ENCODE measurements at places on chromosomes 11 and 22. TPM values are rescaled to one million over a fixed set of nuclear protein-coding genes. Genes with fewer than 3 reads are reported as not detected.
A peak's percentile ranks its signal among the peaks of the same experiment; 100 is the strongest.

KDM4D gene
- total RNA-seq: 2.1 TPM

CEP126 gene
- total RNA-seq: 2.0 TPM

DNA sequence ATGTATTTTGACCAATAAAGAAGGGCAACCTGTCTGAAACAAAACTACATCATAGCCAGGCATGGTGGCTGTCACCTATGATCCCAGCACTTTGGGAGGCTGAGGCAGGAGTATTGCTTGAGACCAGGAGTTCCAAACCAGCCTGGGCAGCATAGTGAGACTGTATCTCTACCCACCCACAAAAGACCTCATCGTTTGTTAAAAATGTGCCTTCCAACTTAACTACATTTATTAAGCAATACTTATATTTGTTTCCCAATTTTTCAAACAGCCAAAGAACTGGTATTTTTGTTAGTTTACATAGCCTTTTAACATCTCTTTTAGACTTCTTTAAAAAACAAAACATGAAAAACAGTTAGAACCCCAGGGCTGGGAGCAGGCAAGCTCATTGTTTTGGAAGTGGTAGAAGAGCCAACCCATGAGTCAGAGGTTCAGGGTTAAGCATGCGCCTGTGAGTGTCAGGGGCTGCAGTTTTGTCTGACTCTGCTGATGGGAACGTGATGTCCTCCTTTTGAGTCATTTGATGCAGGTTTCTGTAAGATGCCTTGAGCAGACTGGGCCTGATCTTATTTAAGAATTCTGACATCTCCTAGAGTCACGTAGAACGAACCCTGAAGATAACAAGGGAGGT is 53.9 kb upstream of the CRTAM start:
- peaks cover 6% of the 10 kb centered on the region for H3K4me1 ChIP-seq
- no peak overlapping the region for H3K27ac ChIP-seq
- no peak for DNase-seq
- H3K4me3 ChIP-seq: no peak overlapping the region

GRCh38 chr11:111975076-111975806 is 38.1 kb downstream of the DIXDC1 start:
- 0 out of 2 replicates have a peak, but pooled peaks cover 1% of the 10 kb centered on the region for H3K36me3 ChIP-seq
- H3K4me1 ChIP-seq: no peaks in the 10 kb centered on the region
- no peak for DNase-seq
- no peaks in the 10 kb centered on the region for H3K27me3 ChIP-seq
- H3K4me3 ChIP-seq: no peak overlapping the region

WNT7B gene
- total RNA-seq: 10.5 TPM

DNA sequence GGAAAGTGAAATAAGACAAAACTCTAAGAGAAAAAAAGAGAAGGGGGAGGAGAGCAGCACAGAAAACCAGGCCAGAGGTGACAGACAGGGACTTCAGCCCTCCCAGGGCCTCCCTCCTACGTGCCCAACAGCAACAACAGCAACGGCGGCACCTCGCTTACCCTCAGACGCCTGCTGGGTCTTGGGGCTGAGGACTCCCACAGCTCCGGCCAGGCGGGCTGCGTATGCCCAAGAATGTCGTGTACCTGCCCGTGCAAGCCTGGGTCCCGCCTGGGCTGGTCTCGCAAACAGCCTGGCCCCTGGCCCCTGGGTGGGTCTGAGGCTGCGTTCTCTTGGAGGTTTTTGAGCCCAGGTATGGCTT is 30.5 kb downstream of the ARAP1 start:
- H3K36me3 ChIP-seq: no peaks in the 10 kb centered on the region
- H3K4me1 ChIP-seq: peaks cover 8% of the 10 kb centered on the region
- DNase-seq: no peak
- H3K27ac ChIP-seq: peak overlapping the region; percentile 71
- H3K27me3 ChIP-seq: no peaks in the 10 kb centered on the region

- H3K4me3 ChIP-seq: no peak overlapping the region
- no peak overlapping the region for H3K27ac ChIP-seq
- DNase-seq: no peak
- no peaks in the 10 kb centered on the region for H3K36me3 ChIP-seq
- H3K4me1 ChIP-seq: peaks cover 20% of the 10 kb centered on the region
Observed at GRCh38 chr11:123547180-123547579, 107.2 kb downstream of the SCN3B start.

PPFIBP2 gene
- 5.7 TPM for total RNA-seq

DNA sequence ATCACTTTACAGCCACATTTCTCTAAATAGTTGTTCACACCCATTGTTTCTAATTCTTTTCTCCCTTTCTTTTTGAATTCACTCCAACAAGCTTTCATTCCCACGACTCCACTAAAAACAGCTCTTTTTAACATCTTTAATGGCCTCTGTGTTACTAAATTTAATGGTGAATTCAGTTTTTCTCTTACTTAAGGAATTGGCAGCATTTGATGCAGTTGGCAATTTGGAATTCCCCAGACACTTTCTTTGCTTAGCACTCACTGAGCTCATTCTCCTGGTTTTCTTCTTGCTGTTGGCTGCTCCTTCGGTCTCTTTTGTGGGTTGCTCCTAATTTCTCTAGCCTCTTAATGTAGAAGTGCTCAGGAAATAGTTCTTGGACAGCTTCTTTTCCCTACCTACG is 40.5 kb upstream of the OR9Q1 start:
- H3K36me3 ChIP-seq: no peaks in the 10 kb centered on the region
- H3K27me3 ChIP-seq: peaks cover 34% of the 10 kb centered on the region
- no peak overlapping the region for H3K4me3 ChIP-seq
- no peak for DNase-seq
- H3K4me1 ChIP-seq: no peaks in the 10 kb centered on the region

DNA sequence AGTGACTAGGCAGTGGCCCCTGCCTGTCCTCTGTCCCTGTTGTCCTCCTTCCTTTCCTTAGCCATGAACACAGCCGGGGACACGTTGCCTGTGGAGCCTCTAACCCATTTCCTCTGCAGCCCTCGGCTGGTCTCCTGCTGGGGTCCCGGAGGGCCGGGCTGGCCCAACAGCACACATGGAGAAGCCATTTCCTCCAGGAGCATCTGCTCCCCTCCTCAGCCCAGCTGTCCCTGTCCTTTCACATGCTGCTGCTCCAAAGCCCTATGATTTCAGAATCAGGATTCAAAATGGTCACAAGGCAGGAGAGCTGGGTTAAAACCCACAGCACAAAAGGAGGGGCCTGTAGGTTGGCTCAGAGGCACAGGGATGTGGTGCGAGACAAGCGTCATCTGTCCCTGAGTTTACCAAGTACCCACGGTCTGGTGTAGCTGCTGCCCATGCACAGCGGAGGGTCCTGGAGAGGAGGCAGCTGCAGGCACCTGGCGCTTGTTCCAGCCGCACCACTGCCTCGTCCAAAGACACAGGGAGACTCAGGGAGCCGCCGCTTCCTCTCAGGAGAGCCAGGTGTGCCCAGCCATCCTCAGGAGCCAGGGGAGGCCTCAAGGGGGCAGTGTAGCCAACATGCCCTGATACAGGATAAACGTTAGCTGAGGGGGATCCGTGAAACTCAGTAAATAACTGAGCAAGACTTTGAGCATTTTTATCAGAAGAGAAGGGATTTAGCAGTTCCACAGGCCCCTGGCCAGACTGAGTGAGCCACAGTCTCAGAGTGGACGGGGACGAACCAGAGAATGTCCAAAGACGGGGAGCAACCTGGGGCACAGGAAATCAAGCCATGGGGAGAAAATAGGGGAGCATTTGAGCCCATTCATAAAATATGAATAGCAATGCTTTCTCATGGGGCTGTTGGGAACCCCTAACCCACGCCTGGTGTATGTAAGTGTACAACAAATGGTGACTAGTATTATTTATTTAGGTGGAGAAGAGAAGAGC is 3.9 kb upstream of the VSIG10L2 start:
- no peak overlapping the region for H3K4me3 ChIP-seq
- H3K27me3 ChIP-seq: no peaks in the 10 kb centered on the region
- no peak overlapping the region for H3K27ac ChIP-seq
- no peaks in the 10 kb centered on the region for H3K36me3 ChIP-seq
- peak; percentile 22 for DNase-seq

DNA sequence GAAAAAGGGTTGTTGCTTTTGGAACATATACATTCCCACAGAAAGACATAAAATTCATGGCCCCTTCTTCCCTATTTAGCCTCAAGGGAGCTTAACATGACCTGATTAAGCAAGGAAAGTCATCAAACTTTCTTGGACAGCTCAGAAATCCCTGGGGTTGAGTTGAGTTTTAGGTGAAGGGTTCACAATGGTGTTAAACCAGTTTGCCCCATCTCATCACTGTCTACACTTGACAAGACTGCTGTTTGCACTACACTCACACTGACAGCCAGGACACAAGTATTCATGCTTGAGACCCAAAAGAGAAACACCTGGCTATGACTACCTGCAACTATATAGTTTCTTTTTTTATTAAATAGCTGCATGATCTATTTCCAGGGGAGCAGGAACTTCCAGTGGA is 209.8 kb upstream of the TMEM45B start:
- no peak for DNase-seq
- no peak overlapping the region for H3K27ac ChIP-seq
- no peak overlapping the region for H3K4me3 ChIP-seq
- no peaks in the 10 kb centered on the region for H3K27me3 ChIP-seq

GRCh38 chr11:79342236-79342635 is 98.6 kb downstream of the TENM4 start:
- no peaks in the 10 kb centered on the region for H3K4me1 ChIP-seq
- H3K4me3 ChIP-seq: no peak overlapping the region
- H3K36me3 ChIP-seq: no peaks in the 10 kb centered on the region

- no peaks in the 10 kb centered on the region for H3K27me3 ChIP-seq
- H3K4me1 ChIP-seq: peaks cover 4% of the 10 kb centered on the region
- H3K36me3 ChIP-seq: no peaks in the 10 kb centered on the region
- H3K27ac ChIP-seq: no peak overlapping the region
- H3K4me3 ChIP-seq: no peak overlapping the region
- DNase-seq: no peak
Observed at GRCh38 chr11:66124564-66124963, 54.5 kb downstream of the PACS1 start.

RIC3 gene
- total RNA-seq: not detected

HNRNPUL2 gene
- total RNA-seq: 45.8 TPM

DERL3 gene
- total RNA-seq: not detected

DNA sequence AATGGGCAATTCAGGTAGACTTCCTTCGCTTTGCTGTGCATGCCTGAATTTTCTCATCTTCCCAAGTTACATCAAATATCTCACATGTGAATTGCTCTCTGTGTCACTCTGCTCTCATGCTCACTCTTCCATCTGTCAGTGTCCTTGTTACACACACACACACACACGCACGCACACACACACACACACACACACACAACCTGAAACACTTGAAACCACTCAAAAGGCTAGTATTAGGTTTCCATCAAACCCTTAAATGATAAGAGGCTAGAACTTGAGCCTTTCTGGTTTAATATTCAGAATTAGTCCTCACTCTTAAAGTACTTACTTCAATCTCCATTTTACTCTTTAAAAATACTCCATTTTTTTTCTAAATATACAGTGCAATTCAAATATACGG is 282.4 kb downstream of the C11orf87 start:
- DNase-seq: no peak
- no peak overlapping the region for H3K27ac ChIP-seq
- no peaks in the 10 kb centered on the region for H3K36me3 ChIP-seq
- H3K4me3 ChIP-seq: no peak overlapping the region
- H3K27me3 ChIP-seq: no peaks in the 10 kb centered on the region

SLC22A12 gene
- not detected for total RNA-seq

DNA sequence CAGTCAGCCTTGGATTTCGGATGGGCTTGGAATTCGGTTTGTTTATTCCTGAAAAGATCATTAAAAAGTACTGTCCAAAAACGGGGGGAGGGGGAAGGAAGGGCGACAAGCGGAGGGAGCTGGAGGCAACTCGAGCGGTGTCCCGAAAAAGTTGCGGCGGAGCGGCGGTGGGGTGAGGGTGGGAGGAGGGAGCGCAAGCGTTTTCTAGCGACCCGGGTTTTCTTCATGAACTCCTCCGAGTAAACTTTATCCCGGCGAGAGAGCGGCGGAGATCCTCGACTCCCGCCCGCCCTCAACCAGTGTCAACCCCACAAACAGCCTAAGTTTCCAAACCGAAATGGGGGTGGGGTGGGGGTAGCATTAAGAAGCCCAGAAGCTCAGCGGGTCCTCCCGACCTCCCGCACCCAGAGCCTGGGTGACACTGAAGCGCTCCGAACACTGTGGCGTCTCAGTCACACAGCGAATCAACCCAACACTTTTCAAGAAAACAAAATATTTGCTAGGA is 133.0 kb upstream of the C11orf58 start:
- peaks cover 56% of the 10 kb centered on the region for H3K27me3 ChIP-seq
- peaks cover 25% of the 10 kb centered on the region for H3K4me1 ChIP-seq
- DNase-seq: no peak
- H3K4me3 ChIP-seq: peak overlapping the region; percentile 57
- H3K36me3 ChIP-seq: no peaks in the 10 kb centered on the region
- no peak overlapping the region for H3K27ac ChIP-seq

C11orf91 gene
- 0.54 TPM for total RNA-seq

GRCh38 chr11:110524238-110524637 is 94.5 kb downstream of the FDX1 start:
- H3K36me3 ChIP-seq: no peaks in the 10 kb centered on the region
- no peak for DNase-seq
- H3K27ac ChIP-seq: no peak overlapping the region
- no peaks in the 10 kb centered on the region for H3K4me1 ChIP-seq
- H3K4me3 ChIP-seq: no peak overlapping the region

FERMT3 gene
- 4.3 TPM for total RNA-seq

DNA sequence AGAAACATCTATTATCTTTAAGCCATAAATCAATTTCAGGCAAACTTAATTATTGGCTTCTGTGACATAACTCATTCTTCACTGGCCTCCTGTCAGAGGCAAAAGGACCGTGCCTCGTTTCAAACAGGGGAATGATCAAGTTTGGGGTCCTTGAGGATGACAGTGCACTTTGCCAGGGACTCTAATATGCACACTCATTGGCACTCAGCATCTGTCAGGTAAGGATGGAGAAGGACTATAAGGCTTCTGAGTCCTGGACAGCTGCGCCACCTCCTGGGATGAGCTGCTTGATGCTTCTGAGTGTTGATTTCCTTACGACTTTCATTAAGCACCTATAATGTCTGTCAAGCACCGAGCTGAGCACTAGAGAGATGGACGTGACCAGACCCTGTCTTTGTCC is 20.2 kb downstream of the BPIFC start:
- no peak overlapping the region for H3K4me3 ChIP-seq
- peak; percentile 34 for DNase-seq
- no peak overlapping the region for H3K27ac ChIP-seq

ZBTB16 gene
- 0.30 TPM for total RNA-seq

DNA sequence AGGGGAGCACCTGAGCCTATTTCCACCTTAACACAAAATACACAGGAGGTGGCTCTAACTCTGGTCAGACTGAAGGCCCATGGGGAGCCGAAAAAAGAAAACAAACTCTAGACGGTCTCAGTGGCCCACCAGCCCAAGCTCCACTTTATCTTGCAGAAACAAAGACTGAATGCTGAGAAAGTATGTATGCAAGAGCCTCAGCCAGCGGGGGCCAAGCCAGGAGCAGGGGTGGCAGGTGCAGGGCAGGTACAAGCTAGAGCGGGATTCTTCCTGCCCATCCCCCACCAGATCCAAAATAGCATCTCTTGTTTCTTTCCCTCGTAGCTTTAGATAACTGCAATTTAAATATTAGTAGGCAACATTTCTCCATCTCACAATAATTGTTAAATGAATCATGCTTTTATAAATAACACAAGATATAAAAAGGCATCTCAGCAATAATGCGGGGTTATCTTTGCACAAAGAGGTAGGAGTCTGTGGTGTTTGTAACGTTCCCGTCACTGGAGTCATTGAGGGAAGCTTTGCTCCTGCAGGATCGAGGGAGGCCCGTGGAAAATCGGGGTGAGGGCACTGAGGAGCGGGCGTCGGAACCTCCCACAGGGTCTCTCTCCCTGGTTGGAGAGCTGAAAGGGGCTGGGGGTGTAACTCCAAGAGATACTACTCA is 418.0 kb downstream of the SHANK2 start:
- H3K27ac ChIP-seq: no peak overlapping the region
- H3K4me3 ChIP-seq: no peak overlapping the region
- H3K36me3 ChIP-seq: no peaks in the 10 kb centered on the region
- no peaks in the 10 kb centered on the region for H3K27me3 ChIP-seq
